Right hindlimb (tissue), 1 donor: ENCODE measurements at places on chromosomes 1 and 21.

DNA sequence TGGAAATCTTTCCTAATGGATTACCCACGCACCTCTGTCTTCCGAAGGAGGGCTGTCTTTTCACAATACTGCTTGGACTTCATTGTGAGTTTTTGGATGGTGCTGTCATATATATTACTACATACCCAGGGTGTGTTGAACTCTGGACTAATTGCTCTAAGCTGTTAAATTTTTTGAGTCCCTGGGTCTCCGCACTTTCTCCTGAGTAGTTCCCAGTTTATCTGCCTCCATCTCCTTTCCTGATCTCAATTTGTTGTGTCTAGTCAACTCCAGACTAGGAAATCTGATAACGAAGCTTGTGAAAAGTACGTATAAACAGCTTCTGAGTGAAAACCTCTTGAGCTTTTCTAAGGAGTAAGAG is 211.1 kb downstream of the ROR1 start:
- DNase-seq: no peak

DNA sequence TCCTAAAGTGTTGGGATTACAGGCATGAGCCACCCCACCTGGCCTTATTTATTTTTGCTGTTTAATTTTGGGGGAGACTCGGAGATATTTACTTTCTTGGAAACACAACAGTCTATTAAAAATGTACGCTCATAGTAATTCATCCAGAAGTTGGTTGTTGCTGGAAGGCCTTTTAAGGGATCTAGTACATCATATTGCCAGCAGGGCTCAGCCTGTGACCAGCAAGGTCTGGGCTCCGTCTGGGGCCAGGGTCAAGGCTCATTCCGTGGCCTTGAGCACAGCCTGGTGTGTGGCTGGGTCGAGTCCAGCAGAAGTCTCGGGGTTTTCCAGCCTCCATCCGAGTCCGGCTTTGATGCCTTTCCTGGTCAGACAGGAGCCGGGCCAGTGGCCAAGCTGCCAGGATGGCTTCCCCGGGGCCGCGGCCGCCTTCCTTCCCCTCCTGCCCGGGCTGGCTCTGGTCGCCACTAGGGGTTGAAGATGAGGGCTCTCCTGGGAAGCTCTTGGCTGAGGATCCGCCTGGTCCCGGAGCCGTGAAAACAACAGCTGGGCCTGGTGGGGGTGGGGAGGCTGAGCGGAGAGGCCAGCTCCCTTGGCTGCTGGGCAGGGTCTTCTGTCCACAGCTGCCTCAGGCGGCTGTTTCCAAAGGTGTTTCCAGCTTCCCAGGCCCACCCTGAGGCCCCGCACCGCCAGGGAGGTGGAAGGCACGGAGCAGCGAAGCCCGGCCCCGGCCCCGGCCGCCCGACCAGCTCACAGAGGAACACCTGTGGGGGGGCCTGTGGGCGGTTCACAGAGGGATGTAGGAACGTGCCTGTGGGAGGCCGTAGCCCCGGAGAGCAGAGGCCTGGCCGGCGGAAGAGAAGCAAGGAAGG is 5.1 kb upstream of the VWA1 start:
- peak; percentile 92 for DNase-seq

GRCh38 chr1:8263791-8264190 is 54.1 kb upstream of the SLC45A1 start:
- DNase-seq: no peak

- DNase-seq: no peak
Observed at GRCh38 chr21:38134084-38134873, 122.5 kb upstream of the KCNJ15 start.

DNA sequence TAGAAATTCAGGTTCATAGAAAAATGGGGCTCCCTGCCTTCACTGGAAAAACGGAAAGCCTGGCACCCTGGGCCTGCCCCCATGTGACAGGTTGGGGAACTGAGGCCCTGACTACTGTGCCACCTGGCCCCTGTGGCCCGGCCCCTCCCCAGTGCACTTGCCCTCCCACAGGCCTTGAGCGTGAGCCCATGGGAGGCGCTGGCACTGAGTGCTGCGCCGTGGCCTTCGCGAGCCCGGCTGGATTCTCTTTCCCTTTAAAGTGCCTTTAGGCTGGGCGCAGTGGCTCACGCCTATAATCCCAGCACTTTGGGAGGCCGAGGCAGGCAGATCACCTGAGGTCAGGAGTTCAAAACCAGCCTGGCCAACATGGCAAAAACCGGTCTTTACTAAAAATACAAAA is 45.7 kb downstream of the SLC37A1 start:
- DNase-seq: no peak

DNA sequence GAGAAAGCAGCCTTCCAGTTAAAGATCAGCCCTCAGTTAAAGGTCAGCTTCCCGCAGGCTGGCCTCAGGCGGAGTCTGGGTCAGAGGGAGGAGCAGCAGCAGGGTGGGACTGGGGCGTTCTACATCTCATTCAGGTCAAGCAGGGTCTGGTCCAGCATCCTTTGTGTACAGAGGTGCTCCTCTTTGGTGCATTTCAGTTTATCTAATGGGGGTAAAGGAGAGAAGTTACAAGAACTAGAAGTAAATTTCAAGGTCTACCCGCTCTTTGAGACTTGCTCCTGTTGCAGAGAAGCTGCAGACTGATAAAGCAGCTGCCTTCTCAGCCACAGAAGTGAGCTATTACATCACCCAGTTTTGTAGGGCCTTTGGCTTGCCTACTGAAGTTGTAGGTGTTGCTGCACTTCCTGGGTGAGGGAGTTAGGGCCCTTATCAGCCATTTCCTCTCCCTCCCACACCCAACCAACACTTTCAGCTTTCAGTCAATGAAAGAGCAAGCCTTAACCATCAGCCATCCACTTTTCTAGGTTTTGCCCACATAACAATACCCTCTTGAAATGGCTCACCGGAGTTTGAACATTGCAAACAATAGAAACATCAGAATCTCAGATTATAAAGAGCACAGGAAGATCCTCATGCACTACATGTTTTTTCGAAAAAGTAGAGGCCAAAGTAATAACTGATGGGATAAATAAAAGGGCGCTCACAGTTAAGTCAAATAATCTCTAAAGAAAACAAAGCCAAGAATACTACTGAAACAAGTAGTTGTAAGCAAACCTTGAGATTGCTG is 2.8 kb upstream of the NUP210L start:
- DNase-seq: no peak

- DNase-seq: peak; percentile 80
Observed at GRCh38 chr1:153494976-153495535, 34.6 kb upstream of the S100A7 start.

- no peak for DNase-seq
Observed at GRCh38 chr1:109188781-109189180, 24.9 kb upstream of the SARS1 start.
